Neuronal stem cell (in vitro differentiated cells): ENCODE measurements at places on chromosomes 4 and X.
A peak's percentile ranks its signal among the peaks of the same experiment; 100 is the strongest.

- no peak for DNase-seq
Measured at GRCh38 chr4:165383591-165384073, 4.8 kb downstream of the CPE start.

- no peak for DNase-seq
Measured at GRCh38 chr4:184448821-184449220, 25.5 kb downstream of the IRF2 start.

- DNase-seq, result no peak
Measured at GRCh38 chrX:129958083-129958465, 24.4 kb upstream of the BCORL1 start.

- no peak for DNase-seq
Measured at GRCh38 chr4:10066670-10067651, 45.7 kb upstream of the SLC2A9 start.

GRCh38 chr4:15294202-15294601, 133.6 kb upstream of the C1QTNF7 start:
- no peak for DNase-seq

DNA sequence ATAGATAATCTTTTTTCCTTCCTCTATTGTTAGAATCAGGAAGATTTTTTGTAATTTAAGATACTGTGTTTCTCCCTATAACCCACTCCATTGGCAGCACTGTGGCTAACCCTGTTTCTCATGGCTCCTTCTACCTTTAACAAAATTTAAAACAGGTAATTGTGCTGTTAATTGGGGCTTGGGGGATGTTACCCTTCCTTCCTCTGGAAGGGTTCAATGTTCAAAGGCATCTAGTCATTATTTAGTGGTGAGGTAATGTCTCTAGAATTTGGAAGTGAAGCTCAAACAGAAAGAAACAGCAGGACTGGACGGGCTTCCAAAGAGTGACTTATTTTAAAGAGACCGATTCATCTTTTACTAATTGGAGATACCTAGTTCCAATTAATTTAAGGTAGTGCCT, 166.4 kb downstream of the TRIML1 start:
- DNase-seq, result no peak

DNA sequence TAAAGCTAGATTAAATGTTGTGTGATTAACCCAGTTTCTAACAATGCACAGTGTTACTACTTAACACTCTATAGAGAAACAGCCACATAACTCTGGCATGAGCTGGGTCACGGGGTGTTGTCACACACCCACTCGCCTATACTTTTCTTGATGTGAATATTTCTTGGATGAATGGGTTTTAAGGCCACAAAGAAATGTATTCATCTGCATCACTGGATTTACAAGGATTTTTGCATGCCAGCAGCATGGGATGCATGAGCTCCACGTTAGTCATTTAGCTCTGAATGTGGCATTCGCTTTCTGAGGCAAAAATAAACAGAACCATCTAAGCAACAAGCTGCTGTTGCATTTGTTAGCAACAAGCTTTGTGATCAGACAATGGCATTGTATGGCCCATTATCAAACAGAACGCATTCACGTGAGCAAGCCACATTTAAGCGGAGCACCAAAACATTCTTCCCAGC, 89.7 kb downstream of the LRP2BP start:
- peak; percentile 86 for DNase-seq

DNA sequence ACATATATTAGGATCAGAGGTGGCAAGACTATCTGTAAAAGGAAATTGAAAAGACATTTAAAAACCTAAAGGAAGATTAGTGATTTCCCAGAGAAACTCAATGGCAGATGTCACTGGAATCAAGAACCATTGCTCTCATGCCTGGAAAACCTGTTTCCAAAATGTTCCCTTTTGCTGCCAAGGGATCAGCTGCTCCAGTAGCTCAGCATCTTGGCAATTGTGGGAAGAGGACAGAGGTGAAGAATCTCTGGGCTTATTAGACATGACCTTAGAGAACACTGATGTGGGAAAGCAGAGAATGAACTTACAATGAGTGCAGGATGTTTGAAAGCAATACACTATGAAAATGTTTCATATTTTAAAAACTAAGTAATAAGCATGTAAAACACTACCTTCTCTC, 98.3 kb downstream of the SHROOM3 start:
- DNase-seq, result no peak

DNA sequence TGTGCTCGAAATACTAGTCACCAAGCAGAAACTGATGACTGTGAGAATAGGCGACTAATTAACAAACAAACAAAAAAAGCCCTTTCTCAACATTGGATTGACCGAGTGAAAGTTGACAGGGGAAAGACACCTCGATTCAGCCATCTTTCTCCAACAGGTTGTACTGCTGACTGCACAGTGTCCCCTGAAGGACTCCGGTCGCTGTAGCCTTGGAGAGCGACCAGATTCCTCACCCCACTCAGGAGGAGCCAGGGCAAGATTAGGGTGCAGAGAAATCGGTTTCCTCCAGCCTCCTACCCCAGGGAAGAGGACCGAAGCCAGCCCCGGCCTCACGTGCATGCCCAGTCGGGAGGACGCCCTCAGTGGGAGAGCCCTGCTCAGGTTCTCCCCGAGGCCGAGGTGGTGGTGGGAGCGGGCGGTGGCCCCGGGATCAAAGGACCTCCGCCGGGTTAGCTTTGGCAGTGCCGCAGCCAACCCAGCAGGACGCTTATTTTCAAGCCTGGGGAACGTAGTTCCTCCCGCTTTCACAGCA, 1.1 kb upstream of the RAP1GDS1 start:
- no peak for DNase-seq

- no peak for DNase-seq
Measured at GRCh38 chrX:153673428-153674218, at the start of gene PNCK. Gene PNCK (minus strand): TSS chrX:153673813. CDS start chrX:153673076, 737 bp downstream.

- no peak for DNase-seq
Measured at GRCh38 chr4:151287409-151287808, 10.4 kb downstream of the PRSS48 start.

GRCh38 chr4:138686106-138686835, 329.3 kb upstream of the NOCT start:
- no peak for DNase-seq

GRCh38 chr4:97412331-97412730, 730.9 kb downstream of the STPG2 start:
- DNase-seq, result no peak

- DNase-seq, result no peak
Measured at GRCh38 chrX:136496186-136496763, 1.1 kb upstream of the HTATSF1 start.

- DNase-seq, result no peak
Measured at GRCh38 chr4:182880387-182881356, 36.5 kb downstream of the DCTD start.

GRCh38 chr4:181835348-181835747, 407.9 kb upstream of the TENM3 start:
- DNase-seq, result no peak

DNA sequence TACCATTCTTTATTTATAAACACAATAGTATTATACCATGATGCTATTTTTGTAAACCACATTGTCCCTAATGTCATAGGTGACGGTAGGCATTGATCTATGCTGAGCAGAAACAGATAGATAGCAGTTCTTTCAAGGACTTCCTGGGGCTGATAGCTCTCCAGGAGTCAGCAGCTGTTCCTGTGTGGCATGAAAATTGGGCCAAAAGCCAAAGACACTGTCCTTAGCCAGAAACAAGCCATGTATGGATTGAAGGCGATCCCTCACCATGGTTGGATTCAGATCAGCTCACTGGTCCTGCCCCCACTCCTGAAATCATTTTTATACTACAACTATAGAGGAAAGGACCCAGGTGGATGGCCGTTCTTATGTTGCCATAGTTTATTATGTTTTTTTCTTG, 53.6 kb downstream of the DDX60 start:
- DNase-seq, result no peak
